Foreskin fibroblast (primary cell): ENCODE measurements at places on chromosomes 4 and X.

- DNase-seq: no peak
These were observed 97.2 kb upstream of the STS start for GRCh38 chrX:7050271-7050670.

GRCh38 chr4:108700081-108700757, 49.8 kb downstream of the OSTC start:
- peak; percentile 26 for DNase-seq

DNA sequence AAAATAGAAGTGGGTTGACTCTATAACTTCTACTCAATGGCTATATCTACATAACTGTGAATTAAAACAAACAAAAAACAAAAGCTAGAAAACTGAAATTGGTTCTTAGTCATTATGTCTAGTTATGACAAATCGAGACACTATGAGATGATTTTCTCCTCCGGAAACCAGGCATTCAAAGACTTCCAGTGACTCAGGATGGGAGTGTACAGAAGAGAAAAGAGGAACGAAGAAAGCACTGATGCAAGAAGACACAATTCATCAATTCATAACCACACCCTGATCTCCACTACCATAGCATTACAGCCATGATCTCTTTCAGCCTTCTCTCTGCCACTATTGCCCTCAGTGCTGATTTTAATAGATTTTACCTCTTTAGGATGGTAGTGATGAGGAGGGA, 253.6 kb downstream of the CBLL2 start:
- peak; percentile 21 for DNase-seq

DNA sequence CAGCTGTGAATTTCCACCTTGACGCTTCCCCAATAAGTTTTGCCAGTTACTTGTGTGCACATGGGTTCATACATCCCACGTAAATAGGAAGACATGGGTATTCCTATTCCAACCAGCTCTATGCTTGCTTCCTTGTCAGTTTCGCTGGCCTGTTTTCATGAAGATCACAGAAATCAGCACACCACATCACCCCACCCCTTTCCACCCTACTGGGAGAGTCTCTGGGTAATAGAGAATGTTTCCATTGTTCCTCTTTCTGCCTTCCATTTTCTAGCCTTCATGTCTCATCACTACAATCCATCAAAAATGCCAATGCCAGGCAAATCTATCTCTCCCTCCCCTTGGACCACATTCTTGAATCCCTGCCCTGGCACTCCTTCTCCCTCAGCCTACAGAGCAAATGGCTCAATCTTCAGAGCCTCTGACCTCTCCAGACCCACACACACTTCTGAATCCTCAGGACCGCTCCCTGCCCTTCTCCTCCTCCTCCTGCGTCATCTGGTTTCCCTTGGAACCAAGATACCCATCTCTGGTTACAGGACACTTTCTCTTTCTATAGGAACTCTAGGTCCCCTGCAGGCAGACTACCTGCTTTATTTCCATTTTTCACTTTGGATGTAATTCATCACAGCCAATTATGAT, 323.3 kb downstream of the DHX15 start:
- no peak for DNase-seq

GRCh38 chr4:74418063-74418670, 26.8 kb upstream of the AREG start:
- DNase-seq: peak; percentile 90

DNA sequence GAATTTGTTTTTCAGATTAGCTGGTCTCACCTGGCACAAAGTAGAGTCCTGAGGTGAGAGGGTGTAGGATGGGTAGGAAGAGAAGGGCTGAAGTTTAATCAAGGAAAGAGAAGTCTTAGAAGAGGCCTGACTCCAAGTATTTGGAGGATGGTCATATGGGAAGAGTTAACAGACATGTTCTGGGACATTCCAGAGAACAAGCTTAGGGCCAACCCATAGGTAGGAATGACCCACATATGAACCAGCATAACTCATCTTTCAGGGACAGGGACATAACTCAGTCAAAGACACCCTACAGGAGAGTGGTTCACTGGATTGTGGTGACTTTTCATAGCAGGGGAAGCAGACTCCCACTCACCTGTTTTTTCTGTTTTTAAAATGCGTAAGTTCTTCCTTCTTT, 27.9 kb upstream of the ANXA5 start:
- no peak for DNase-seq

DNA sequence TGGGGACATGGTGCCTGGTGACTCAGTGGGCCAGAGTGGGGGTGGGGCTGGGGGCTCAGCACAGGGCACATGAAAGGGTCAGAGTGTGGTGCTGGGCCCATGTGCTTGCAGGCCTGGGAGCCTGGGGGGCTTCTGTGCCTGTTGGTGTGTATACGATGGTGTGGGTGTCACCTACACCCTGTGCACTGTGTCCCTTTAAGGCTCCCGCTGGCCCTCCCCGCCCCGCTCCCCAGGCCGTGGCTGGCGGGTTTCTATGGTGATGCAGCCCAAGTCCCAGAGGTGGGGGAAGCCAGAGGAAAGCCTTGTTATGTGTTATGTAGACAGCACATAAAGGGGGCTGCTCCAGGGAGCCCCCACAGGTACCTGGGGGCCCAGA, 5.5 kb downstream of the L1CAM start:
- DNase-seq: no peak

DNA sequence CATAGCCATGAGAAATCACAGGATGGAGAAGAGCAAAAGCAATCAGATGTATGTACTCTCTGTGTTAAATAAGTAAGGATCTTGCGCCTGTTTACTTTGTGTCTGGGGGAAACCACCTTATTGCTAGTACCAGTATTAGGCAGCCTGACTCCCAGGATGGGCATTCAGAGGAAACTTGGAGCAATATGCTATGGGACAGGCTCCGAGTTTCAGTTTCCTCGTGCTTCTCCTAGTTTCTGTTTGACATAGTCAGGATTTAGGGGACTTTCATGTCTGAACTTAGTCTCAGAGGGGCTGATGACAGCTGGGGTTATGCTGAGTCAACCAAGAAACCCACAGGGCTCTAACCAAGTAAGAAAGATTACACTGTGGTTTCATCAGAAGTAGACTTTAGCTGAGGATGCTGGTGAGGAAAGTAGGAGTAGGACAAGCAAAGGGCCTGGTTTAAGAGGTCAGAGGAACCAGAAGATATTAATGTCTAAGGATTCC, 13.5 kb downstream of the NSUN7 start:
- DNase-seq: no peak

- peak; percentile 34 for DNase-seq
These were observed 566 bp downstream of the ATP11C start for GRCh38 chrX:139932073-139932900.
